GDM1 (cell line): ENCODE measurements at places on chromosomes 3 and 15.

DNA sequence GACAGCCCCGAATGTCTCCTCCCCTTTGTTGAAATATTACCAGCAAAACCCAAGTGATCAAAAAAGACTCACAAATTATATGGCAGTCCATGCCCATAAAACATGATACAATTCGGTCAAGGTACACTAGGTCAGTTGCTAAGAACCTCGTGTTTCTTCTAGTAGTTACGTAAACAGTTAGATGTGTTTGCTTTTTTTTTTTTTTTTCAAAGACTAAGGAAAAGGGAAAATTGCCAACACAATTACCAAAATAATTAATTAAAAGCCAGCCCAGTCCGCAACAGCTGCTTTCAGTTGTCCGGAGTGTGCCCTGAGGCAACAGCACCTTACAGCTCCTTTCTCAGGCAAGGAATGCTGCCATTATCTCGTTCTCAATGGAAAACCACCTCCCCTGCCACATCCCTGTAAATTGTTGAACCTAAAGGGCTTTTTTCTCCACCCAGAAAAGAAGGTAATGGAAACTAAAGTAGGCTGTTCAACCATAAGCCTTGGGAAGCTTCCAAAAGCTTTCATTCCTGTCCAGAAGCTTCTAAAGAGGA, 129.2 kb upstream of the TSC22D2 start:
- DNase-seq, result no peak

- no peak for DNase-seq
Measured at GRCh38 chr3:35385271-35385670, 254.1 kb upstream of the ARPP21 start.

DNA sequence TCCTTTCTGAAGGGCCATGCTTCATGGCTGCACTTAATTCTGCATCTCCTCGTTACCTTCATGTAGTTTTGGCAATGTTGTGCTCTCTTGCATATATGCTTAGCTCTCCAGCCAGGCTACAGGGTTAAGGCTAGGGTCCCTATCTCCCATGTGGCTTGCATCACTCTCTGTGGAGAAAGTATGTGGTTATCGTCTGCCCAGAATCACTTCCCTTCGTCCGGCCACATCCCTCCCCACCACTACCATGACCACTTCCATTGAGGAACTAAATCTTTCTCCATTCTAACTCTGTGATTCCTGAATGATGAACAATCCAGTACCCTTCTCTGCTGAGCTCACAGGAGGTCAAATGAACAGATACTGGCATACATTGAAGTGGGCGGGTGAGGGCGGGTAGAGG, 34.0 kb downstream of the WWTR1 start:
- DNase-seq, result peak; percentile 58

DNA sequence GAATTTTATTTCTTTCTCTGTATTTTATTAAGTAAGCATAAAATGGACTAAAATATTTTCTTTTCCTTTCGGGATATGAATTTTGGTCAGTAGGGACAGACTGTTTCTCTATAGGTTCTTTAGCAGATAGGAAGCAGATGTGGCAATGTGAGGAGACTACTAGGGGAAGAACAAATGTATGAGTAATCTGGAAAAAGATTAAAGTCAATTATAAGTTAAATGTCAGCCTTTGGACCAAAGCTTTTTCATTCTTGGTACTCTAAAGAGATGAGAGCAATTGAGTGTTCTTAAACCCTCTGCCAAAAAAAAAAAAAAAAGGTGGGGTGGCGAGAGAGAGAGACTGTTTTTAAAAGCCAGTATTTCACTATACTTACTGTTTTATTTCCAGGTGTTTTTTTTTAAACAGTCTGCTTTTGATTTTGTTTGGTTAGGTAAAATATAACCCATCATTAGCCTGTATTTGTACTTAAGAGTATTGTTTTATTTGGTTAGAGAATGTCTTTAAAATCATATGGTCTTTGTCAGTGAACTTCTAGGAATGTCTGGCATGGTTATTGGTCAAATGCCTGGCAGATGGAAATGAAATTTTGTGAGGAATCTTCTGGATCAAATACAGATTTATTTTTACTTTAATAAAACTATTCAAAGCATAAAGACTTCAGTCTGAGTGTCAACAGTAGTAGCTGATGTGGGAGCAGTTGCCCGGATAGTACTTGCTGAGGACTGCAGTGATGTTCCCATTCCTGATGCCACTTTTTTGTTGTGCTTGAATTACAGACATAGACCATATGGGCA, 63.8 kb downstream of the LRRC49 start:
- no peak for DNase-seq

GRCh38 chr3:194768586-194768985, 82.9 kb downstream of the FAM43A start:
- no peak for DNase-seq

DNA sequence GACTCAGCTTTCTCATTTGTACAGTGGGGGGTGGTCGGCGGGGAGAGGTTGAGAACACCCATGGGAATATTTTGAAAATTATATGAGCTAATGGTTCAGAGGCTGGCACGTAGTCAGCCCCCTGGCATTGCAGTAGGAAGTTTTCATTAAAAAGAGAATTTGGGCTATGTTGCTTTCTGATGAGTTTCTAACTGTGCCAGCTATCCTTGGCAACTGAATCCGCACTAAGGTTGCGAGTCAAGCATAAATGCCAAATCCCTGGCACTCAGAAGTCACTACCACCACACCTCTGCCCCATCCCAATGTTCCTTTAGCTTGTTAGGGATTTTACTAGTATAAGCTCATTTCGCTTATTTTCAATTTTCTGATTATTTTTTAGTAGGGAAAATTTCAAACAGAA, 91.6 kb downstream of the DNASE1L3 start:
- no peak for DNase-seq

DNA sequence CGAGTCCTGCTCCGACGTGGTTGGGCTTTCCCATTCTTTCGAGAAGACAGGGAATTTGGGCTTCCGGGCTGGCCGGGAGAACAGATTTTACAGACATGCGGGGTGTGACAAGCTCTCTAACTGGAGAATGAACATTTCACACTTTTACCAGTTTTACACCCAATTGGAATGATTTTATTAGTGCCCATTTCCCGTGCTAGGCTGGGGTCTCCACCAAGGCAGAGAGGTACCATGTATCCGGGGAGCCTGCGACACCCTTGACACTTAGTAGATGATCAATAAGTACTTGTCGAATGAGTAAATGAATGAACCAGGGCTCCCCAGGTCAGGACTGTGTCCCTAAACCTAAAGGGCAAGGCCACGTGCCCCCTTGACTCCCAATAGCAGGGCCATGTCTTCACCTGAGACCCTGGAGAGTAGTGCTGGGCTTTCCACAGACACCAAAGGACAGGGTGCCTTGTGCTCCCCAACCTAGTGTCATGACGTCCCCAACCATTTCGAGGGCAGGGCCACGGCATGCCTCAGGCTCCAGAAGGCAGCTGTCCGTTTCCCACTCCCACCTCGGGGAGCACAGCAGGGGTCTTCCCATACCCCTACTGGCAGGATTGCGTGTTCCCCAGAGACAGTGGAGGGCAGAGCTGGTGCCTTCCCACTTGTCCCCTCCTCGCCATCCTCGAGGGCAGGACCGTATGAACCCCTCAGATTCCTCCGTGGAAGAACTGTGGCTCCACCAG, 679 bp upstream of the MYD88 start:
- DNase-seq, result no peak

GRCh38 chr3:53555068-53555588, 60.7 kb downstream of the CACNA1D start:
- DNase-seq, result no peak

DNA sequence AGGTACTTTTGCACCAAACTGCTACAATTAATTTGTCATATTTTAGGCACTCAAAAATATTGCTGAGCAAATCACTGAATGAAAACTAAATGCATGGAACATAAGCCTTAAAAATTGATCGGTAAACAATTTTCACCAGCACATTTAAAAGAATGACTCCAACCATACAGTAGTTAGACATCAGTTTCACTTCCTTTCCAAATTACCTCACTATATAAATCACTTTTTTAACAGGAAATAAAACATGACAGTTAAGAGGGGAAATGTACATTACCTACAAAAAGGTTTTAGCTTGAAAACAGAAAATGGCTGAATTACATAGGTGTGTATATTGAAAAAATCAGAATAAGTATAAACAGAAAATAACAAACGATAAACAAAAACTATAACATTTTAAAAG, 108.4 kb downstream of the SERPINI1 start:
- no peak for DNase-seq

GRCh38 chr3:127003601-127004280, 20.8 kb downstream of the PLXNA1 start:
- DNase-seq, result no peak

DNA sequence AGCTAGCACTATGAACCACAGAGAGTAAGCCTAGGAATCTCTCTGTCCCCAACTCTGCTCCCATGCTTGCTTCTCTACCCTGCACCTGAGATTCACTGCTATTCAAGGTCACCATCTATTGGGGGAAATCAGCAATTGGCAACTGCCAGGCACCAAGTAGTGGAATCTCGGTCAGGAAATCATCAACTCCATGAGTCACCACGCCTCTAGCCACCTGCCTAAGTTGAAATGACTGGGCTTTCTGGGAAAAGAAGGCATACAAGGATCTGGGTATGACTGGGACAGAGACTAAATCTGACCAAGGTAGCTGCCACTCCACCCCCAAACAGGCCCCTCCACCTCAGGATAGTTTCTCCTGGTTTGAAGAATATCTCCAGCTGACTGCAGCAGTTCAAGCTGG, 464.1 kb upstream of the CBLB start:
- DNase-seq, result no peak

DNA sequence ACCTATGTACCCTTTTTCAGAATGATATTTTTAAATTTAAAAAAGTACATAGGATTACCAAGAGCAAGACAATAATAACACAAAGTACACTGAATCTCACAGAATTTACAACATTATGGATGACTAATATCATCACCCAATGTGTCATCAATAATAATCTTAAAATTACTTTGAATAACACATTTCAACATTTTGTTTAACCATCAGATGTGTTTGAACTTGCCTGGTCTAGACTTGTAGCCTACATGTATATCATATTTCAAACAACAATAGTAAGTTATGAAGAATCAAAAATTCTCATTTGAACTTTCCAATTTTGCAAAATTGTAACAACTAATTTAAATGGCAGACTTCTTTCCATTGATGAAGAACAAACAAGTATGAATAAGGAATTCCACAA, 15.1 kb downstream of the LRRC3B start:
- DNase-seq, result no peak

DNA sequence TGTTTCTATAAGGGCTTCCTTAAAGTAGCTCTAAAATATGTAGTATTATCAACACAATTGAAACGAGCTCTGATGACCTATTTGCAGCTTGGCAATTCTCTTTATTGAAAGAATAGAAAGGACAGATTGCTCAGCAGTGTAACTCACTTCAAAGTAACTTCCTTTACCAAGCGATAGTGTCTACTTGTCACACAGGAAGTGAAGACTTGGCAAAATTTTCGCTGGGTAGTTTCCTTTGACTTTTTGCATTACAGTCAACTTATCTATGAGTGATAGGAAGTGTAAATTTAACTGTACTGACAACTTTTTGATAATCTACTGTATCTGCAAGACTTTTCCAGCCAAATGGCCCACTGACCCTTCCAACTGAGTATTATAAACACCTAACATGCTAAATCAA, 22.8 kb downstream of the SLC9A9 start:
- DNase-seq, result no peak

DNA sequence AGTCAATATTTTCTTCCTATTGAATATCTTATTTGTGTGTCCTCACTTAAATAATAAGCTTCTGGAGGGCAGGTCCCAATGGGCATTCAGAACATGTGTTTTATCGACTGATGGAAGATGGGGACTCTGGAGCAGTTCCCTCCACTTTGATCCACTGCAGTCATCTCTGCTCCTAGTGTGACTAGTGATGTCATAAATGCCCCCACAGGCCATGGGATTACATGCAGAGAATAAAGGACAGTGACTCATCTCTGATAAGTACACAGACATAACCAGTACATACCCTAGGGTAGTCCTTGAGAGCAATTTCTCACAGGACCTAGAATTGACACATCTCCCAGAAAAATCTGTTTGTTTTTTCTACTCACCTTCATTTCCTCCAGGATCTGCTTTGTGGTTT, 49.4 kb upstream of the FMN1 start:
- DNase-seq, result no peak

DNA sequence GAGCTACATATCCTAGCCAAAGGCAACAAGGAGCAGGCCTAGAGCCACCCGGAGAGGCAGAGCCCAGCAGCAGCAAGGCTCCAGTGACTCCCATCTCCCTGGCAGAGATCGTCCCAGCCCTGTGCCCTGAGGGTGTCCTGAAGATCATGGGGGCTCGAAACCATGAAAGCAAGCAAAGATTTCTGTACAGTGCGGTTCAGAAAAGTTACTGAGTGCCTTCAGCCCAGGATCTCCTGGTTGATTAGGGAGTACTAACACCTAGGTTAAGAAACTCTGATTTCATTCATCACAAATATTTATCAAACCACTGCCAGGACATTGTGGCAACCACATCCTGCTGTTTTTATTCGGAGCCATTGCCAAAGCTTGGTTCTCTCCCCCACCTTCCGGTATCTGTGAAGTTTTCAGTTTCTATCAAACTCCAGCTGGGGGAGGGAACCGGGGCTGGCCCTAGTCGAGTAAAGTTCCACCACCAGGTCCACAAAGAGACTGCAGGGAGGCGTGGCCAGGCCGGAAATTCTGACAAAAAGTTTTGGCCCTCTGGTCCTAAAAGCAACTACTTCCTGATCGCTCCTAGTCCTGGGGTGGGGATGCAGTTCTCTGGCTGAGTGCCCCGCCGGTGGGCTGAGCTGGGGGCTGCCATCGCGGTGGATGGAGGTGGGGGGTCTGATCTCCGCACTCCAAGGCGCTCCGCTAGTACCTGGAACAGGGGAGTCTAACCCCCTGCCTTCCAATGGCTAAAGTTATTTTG, 1.2 kb downstream of the RAB43 start:
- peak; percentile 57 for DNase-seq

DNA sequence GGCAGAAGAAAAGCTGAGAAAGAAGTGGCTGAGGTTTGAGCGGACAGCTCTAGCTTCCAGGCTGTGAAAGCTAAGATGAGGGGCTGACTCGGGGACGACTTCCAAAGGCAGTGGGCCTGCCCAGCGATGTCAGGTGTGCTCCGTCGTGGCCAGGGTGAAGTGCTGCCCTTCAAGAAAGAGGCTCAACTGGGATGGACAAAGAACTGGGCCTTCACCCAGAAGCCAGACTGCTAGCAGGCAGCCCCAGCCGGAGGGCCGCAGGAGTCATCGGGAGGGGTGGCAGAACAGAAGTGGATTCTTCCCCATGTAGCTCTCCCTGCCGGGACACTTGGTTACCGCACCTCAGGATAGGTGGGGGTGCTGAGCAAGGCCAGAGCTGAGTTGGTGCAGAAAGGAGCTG, 13.1 kb upstream of the SEC13 start:
- DNase-seq, result no peak

DNA sequence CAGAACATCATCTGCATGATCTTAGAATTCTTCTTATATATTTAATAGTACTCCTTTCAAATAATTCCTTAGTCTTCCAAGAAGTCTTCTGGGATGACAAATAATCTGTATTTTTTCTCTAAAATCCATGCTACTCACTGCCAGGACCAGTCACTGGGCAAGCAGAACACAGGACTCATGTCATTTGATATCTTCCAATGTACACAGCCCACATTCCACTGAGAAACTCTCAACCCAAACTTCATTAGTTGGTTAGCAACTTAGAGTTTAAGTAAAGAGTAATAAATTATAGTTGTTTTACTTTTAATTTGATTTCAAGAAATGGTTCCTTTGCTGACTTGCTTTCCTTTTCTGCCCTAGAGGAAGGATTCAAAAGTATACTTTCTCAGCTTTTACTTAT, 317.0 kb downstream of the VGLL3 start:
- no peak for DNase-seq
